Fibroblast of the conjunctiva (primary cell): ENCODE measurements at places on chromosomes 1 and 21.

GRCh38 chr1:12472798-12473551 is 145.0 kb downstream of the DHRS3 start:
- DNase-seq = no peak

DNA sequence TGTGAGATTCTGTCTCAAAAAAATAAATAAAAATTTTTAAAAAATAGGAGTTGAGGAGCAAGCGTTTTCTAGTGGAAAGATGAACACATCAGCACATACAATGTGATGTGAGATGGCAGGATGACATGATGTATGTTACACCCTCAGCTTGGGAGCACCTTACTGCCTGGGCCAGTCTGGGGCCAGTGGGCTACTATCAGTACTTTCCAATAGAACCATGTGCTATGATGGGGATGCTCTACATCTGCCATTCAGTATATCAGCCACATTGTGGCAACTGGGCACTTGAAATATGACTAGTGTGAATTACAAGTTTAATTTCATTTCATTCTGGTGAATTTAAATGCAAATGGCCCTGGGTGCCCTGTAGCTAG is 156.0 kb downstream of the PGBD5 start:
- DNase-seq = no peak

DNA sequence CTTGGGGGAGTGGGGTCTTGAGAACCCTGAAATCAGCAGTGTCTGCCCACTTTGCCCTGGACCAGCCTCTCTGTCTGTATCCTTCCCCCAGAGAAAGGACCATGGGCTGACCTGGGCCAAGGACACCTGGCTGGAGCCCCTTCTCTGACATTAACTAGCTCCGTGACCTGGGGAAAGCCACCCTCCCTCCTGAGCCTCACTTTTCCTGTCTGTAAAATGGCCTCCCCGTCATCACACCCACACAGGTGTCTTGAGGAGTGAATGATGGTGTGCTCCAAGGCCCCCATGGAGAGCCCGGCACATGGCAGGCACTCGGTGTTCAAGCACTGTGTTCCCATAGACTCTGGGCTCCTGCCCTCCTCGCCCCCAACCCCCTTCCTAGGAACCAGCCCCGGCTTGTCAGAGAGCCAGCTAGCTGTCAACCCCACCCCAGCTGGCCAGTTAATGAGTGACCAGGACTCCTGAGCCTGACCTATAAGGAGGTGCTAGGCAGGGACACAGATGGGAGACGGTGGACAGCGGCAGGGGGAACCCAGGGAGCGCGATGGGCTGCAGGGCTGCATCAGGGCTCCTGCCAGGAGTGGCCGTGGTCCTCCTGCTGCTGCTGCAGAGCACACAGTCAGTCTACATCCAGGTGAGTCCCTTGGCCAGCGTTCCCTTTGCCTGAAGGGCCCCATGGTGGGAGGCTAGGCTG is at the start of gene GUCA2B:
GUCA2B (plus strand) TSS at position 504 of the 694 bp plus-strand sequence; CDS start at position 545, 41 bp downstream.
- no peak for DNase-seq

DNA sequence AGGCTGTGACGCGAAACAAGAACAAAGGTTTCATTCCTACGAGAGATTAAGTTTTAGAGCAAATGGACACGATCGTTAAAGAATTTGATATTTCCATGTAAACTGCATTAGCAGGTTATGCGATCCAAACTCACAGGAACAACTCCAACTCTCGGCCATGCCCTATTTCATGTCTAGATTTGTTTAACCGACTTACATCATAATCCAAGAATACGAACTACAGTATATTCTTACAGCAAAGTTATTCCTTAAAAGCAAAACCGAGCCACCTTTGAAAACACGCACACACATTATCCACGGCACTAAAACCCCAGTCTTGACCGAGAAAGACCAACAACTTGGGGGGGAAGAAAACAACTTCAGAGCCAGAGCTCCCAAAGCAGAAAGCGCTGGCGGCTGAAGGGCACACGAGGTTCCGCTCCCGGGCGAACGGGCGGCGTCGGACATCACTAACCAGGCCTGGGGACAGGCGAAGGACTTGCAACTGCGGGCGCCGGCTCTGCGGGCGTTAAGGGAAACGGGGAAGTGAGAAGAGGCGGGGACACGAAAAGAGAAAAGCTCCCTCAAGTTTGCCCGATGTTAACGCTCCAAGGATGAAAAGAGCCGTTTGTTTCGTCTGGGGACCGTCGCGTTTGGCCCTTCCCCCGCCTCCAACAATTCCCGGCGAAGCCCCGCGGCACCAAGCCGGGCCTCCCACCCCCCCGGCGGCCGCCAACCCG is 690 bp downstream of the B3GALNT2 start:
- no peak for DNase-seq

- DNase-seq = no peak
Measured at GRCh38 chr1:104056786-104057185, 307.1 kb downstream of the AMY1C start.

GRCh38 chr1:12053752-12054548 is 9.2 kb upstream of the TNFRSF8 start:
- DNase-seq = no peak

GRCh38 chr1:198122693-198123092 is 34.1 kb upstream of the NEK7 start:
- no peak for DNase-seq

GRCh38 chr1:150182247-150182646 is 32.5 kb downstream of the PLEKHO1 start:
- DNase-seq = no peak
